ENCODE measurements at places on chromosomes 2 and 18.

DNA sequence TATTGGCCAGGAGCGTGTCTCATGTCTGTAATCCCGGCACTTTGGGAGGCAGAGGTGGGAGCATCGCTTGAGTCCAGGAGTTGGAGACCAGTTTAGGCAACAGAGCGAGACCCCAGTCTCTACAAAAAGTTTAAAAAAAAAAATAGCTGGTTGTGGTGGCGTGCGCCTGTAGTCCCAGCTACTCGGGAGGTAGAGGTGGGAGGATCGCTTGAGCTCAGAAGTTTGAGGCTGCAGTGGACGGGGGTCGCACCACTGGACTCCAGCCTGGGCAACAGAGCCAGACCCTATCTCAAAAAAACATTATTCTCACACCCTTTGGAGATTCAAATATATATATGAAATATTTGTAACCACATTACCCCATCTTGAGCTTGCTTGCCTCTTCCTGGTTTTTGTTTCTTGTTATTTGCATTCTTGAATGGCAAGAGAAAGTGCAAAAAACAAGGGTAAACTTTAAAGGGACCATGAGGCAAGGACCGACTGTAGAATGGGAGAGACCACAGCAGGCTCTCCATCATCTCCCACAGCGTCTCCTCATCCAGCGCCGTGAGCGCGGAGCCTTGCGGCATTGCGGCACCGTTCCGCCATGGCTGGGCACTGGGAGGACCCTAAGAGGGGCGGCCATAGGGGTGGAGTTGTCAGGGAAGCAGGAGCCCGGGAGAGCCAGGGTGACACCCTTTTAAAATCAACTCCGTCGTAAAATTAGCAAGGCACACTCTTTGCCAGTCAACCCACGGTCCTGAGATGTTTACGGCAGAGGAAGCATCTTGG is 1.4 kb downstream of the ELP2 start:
- peak; percentile 11 for DNase-seq

DNA sequence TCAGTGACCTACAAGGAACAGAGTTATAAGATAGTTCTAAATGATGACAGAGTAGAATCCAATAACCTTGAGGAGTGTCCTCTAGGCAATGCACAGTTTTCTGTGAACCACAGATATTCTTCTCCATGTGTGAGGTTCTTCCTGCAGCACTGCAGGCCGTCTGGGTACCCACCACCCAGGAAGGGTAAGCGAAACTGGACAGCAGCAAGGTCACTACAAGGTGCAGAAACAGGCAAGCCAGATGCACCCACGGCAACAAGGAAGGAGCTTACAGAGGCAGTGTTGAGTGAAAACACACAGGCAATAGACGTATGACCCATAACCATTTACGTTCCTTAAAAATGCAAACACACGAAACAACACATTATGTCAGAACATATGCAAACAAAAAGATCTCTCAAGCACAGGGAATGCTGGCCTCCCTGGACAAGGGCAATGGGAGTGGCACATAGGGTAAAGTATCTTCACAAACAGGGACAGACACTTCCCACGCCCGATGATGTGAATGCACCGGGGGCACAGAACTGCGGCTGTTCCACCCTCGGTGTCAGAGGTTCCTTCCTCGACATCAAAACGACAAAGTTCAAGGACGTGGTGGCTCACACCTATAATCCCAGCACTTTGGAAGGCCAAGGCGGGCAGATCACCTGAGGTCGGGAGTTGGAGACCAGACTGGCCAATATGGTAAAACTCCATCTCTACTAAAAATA is 84.1 kb downstream of the NDUFA10 start:
- DNase-seq: no peak

DNA sequence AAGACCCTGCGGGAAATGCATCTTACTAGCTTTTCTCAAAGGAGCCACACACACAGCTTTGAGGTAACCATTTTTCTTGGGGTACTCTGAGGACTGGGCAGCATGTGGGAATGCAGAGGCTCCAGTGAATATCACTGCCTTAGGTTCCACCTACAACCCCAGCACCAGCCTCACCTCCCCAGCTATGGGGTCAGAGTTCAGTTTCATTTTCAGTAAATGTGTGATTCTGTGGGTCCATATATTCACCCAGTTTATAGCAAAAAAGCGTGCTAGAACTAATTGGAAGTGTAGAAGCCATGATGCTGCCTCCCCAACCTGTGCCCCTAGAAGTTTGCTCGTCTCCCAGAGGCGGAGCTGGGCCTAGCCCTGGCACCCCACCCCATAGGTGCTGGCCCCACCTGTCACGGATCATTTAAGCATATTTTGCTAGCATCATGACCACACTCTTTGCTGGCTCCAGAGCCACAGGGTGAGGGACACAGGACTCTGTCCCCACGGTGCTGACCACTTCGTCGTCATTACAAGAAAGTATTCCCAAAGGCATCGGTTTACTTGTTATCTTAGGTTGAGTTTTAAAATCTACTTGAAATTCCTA is 57.7 kb downstream of the SH3RF3 start:
- no peak for DNase-seq

DNA sequence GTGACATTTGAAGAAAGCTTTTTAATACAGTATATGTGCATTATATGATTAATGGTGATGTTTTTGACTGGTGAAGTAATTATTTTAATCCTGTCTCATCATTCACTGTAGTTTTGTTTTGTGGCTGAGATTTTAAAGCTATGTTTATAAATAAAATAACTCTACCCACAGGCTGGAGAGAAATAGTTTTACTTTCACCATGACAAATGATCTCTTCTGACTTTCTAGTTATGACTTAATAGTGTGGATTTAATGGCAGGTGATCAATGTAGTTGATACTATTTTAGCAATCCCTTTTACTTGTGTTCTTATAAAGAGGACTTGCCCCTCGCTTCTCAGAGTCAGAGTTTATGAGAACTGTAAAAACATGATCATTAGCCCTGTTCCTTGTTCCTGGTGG is 289.5 kb upstream of the SIX3 start:
- DNase-seq: no peak

GRCh38 chr2:215442401-215442787 is 6.5 kb upstream of the FN1 start:
- no peak for DNase-seq

All from NCI-H510A treated with DMSO at 0.1 percent for 48 hours (cell line).